ENCODE measurements at places on chromosomes 11 and 22. TPM values are rescaled to one million over a fixed set of nuclear protein-coding genes. Genes with fewer than 3 reads are reported as not detected.
A peak's percentile ranks its signal among the peaks of the same experiment; 100 is the strongest.

- no peak for DNase-seq
- no peak overlapping the region for H3K4me3 ChIP-seq
- H3K4me1 ChIP-seq: no peaks in the 10 kb centered on the region
- no peak overlapping the region for H3K27ac ChIP-seq
Observed at GRCh38 chr22:43448048-43448447, 36.2 kb downstream of the MPPED1 start.

The SCGB1D2 gene
- not detected for total RNA-seq

DNA sequence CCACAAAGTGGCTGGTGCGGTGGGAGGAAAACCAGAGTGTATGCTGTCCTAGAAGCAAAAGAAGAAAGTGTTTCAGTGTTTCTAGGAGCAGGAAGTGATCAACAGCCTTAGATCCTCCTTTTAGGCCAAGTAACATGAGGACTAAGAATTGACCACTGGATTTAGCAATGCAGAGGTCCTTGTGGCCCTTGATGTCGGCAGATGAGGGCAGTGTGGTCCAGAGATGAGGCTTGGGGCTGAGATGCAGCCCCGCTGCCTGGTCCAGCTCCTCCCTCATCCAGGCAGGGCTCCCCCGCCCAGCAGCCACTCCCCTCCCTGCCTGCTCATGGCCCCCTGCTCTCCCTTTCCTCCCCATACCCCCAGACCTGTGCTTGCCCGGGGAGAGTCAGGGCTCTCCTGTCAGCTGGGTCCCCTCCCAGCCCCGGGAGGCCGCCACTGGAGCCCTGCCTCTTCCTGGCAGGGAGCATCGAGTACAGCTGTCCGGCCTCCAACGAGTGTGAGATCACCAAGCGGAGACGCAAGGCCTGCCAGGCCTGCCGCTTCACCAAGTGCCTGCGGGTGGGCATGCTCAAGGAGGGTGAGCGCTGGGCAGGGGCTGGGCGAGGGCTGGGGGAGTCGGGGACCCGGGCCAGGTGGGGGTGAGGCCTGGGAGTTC lies 3.7 kb downstream of the TRMT112 start:
- peaks cover 2% of the 10 kb centered on the region for H3K36me3 ChIP-seq
- H3K27me3 ChIP-seq: no peaks in the 10 kb centered on the region
- no peak overlapping the region for H3K4me3 ChIP-seq
- no peaks in the 10 kb centered on the region for H3K4me1 ChIP-seq

GRCh38 chr11:109845437-109845836 lies 247.8 kb upstream of the ZC3H12C start:
- H3K4me1 ChIP-seq: no peaks in the 10 kb centered on the region
- no peak for DNase-seq
- no peaks in the 10 kb centered on the region for H3K27me3 ChIP-seq
- H3K36me3 ChIP-seq: no peaks in the 10 kb centered on the region
- no peak overlapping the region for H3K27ac ChIP-seq

GRCh38 chr22:44520465-44521094 lies 22.5 kb upstream of the RTL6 start:
- no peak for DNase-seq
- H3K36me3 ChIP-seq: no peaks in the 10 kb centered on the region
- no peak overlapping the region for H3K4me3 ChIP-seq

- H3K4me1 ChIP-seq: no peaks in the 10 kb centered on the region
- no peak for DNase-seq
- H3K27ac ChIP-seq: no peak overlapping the region
- H3K27me3 ChIP-seq: no peaks in the 10 kb centered on the region
Observed at GRCh38 chr22:47356511-47357011, 594.1 kb downstream of the TBC1D22A start.

DNA sequence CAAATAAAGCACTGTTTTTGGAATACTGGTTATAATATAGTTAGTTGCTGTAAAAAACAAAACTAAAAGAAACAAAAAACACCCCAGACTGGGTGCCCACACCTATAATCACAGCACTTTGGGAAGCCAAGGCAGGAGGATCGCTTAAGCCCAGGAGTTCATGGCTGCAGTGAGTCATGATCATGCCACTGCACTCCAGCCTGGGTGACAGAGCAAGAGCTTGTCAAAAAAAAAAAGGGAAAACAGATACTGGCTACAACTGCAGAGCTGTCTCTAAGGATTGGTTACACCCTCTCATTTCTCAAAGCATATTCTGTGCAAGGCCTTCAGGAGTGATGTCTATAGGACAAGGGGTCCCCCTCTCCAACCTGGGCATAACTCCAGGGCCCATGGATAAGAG lies 14.6 kb upstream of the STK33 start:
- H3K36me3 ChIP-seq: no peaks in the 10 kb centered on the region
- no peaks in the 10 kb centered on the region for H3K4me1 ChIP-seq
- no peak overlapping the region for H3K27ac ChIP-seq
- peaks cover 3% of the 10 kb centered on the region for H3K27me3 ChIP-seq

The SLC17A6 gene
- total RNA-seq: not detected

DNA sequence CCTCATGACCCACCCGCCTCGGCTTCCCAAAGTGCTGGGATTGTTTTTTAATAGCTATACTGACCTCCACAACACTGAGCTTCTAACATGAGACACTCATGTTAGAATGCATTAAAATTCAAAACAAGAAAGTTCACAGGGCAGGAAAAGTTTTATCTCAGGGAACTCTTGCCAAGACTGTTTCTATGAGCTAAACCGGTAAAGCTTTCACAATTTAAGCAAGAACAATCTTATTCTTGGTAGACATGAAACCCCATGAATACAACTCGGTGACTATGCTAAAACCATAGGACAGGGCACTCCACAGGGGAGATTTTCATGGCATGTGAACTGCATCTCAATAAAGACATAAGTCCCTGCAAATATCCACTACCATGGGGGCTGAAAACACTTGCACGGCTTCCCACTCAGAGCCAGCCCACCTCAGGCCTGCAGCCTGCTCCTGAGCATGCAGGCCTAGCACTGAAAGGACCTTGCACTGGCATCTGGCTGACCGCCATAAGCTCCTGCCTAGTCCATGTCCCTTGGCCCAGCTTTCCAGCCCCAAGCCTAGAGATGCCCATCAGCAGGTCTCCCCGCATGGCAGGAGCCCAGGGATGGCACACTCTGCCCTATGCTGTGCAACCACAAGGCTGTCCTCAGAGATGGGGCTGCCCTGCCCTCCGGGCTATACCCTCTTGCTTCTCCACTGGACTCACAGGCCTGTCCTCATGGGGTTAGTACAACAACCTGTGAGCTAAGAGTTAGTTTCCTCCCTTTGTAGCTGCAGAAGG lies 58.4 kb downstream of the DGCR2 start:
- peaks cover 16% of the 10 kb centered on the region for H3K36me3 ChIP-seq
- no peak overlapping the region for H3K27ac ChIP-seq
- H3K27me3 ChIP-seq: no peaks in the 10 kb centered on the region

- no peak overlapping the region for H3K4me3 ChIP-seq
- H3K4me1 ChIP-seq: peaks cover 15% of the 10 kb centered on the region
- no peaks in the 10 kb centered on the region for H3K36me3 ChIP-seq
- peak; percentile 84 for DNase-seq
- no peaks in the 10 kb centered on the region for H3K27me3 ChIP-seq
Observed at GRCh38 chr11:120547811-120548681, 36.5 kb downstream of the GRIK4 start.

DNA sequence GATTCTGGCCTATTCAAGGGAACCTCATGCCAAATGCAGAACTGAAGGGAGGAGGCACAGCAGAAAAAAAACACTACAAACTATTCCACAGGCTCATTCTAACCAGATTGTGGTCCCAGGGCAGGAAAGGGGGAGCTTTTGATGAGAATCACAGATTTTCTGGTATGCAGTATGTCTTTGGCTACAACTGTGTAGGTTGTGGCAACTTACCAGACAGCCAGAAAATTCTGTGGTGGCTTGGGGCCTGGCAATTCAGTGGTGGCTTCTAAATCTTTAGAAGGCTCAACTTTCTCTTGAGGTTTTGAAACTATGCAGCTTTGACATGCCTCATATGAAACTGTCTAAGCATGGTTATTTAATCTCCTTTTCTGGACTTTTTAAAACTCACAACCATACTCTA lies 850.8 kb upstream of the CCDC90B start:
- no peaks in the 10 kb centered on the region for H3K27me3 ChIP-seq
- no peak overlapping the region for H3K27ac ChIP-seq
- H3K4me1 ChIP-seq: peaks cover 12% of the 10 kb centered on the region
- DNase-seq: no peak
- H3K4me3 ChIP-seq: no peak overlapping the region

The OR8G5 gene
- total RNA-seq: not detected

GRCh38 chr11:62266558-62266957 lies 3.4 kb upstream of the SCGB2A2 start:
- H3K4me3 ChIP-seq: no peak overlapping the region
- no peak for DNase-seq
- H3K4me1 ChIP-seq: no peaks in the 10 kb centered on the region
- H3K27me3 ChIP-seq: no peaks in the 10 kb centered on the region
- no peaks in the 10 kb centered on the region for H3K36me3 ChIP-seq
- no peak overlapping the region for H3K27ac ChIP-seq

DNA sequence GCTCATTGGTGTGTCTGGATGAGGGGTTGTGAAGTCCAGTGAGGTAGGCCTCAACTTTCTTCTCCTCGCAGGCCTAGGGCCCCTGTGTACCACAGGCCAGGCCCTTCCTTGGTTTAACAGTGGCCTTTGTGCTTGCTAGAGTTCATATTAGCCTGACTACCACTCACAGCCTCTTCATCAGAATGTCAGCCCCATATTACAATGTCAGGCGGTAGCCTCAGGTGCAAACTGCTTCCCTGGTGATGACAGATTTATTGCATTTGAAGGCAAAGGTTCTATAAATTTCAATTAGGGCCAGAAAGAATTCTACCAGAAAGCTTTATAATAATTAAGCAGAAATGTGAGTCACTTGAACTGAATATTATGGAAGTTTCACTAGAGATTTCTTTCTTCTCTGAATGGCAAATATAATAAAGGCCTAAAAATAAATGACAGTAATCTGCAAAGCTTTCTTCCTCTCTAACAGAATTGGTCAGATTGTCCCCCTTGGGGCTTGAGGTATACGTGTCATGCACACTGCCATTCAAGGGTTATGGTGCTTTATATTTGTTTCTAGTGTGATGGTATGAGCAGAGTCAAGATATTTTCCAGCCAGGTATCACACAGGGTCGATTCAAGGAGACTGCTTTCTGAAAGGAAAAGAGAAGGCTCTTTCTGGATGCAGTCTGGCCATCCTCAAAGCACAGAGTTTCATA lies 210.3 kb downstream of the CWF19L2 start:
- DNase-seq: no peak
- no peak overlapping the region for H3K27ac ChIP-seq
- H3K4me1 ChIP-seq: no peaks in the 10 kb centered on the region
- H3K27me3 ChIP-seq: no peaks in the 10 kb centered on the region
- no peaks in the 10 kb centered on the region for H3K36me3 ChIP-seq

The ZNRF3 gene
- 9.1 TPM for total RNA-seq

The TMEM134 gene
- total RNA-seq: 7.6 TPM

The ZNF202 gene
- 12.7 TPM for total RNA-seq

GRCh38 chr11:121029813-121030445 lies 6.0 kb downstream of the TBCEL start:
- no peak for DNase-seq
- no peak overlapping the region for H3K4me3 ChIP-seq
- no peak overlapping the region for H3K27ac ChIP-seq
- H3K4me1 ChIP-seq: no peaks in the 10 kb centered on the region

The OR51I1 gene
- total RNA-seq: not detected

The SERPIND1 gene
- not detected for total RNA-seq

GRCh38 chr11:12224537-12224893 lies 114.1 kb downstream of the MICAL2 start:
- DNase-seq: peak; percentile 88
- H3K4me1 ChIP-seq: peaks cover 43% of the 10 kb centered on the region
- no peak overlapping the region for H3K4me3 ChIP-seq
- H3K27ac ChIP-seq: peak overlapping the region; percentile 23
- no peaks in the 10 kb centered on the region for H3K27me3 ChIP-seq

The KRTAP5-2 gene
- total RNA-seq: not detected

The PKDREJ gene
- not detected for total RNA-seq

DNA sequence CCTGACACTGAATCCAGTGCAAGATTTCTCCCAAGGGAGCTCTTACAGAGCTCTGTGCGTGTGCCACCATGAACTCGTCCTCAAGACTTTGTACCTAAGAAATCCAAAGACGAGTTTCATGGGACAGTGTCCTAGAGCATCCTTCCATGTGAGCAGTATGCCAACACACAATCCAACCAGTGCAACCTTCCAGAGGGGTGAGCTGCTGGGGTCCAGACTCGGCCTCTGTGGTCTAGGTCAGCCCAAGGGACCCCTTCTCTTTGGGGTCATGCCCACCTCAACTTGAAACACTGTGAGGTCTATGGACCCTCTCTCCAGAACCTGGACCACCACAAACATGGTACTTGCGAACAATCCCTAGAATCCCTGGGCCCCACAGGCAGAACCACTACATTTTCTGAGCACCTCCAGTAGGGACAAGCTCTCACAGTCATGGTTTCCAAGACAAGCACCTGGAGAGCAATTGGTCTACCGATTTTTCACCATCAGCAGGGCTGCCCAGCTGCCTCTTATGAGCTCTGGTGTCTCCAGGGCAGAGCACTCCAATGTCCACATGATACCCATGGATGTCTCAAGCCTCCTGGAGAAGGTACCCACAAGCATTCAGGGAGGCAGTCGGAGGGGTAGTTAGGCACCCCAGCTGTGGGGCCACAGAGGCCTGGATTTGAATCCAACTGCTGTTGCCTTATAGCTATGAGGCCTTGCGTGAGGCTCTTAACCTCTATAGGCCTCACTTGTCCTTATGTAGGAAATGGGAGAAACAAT lies 7.7 kb downstream of the CHST1 start:
- no peak for DNase-seq
- no peaks in the 10 kb centered on the region for H3K36me3 ChIP-seq
- H3K27me3 ChIP-seq: peaks cover 39% of the 10 kb centered on the region

DNA sequence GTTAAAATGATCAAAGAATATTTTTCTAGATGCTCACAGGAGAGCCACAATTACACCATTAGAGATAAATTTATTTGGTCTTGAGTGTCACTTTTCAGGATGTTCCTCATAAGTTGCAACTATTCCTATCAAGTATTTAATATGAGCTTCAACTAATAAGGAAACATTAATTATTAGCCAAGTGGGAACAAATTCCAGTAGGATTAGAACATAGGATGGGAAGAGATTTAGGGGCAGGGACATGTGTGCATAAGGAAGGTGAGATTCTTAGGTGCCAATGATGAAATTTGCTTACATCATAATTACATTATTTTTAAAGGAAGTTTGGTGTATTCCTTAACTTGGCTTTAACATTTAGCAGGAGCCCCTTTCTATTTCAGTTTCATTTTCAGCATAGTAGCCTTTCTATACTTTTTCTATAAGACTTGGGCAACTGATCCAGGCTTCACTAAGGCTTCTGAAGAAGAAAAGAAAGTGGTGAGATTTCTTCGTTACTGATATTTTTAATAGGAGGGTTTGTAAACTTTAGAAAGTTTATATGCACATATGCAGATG lies 38.8 kb downstream of the CSRP3 start:
- H3K27me3 ChIP-seq: no peaks in the 10 kb centered on the region
- H3K4me1 ChIP-seq: peaks cover 35% of the 10 kb centered on the region
- no peak overlapping the region for H3K27ac ChIP-seq
- no peak for DNase-seq

- H3K4me3 ChIP-seq: no peak overlapping the region
- DNase-seq: peak; percentile 72
- no peak overlapping the region for H3K27ac ChIP-seq
- peaks cover 11% of the 10 kb centered on the region for H3K4me1 ChIP-seq
- H3K27me3 ChIP-seq: no peaks in the 10 kb centered on the region
- no peaks in the 10 kb centered on the region for H3K36me3 ChIP-seq
Observed at GRCh38 chr22:50576070-50576469, 2.2 kb downstream of the CPT1B start.

- no peaks in the 10 kb centered on the region for H3K36me3 ChIP-seq
- H3K4me3 ChIP-seq: no peak overlapping the region
- peaks cover 3% of the 10 kb centered on the region for H3K27me3 ChIP-seq
Observed at GRCh38 chr22:22745225-22746060, 101.0 kb downstream of the GGTLC2 start.

The APOL1 gene
- 0.12 TPM for total RNA-seq

The DLG2 gene
- total RNA-seq: 12.1 TPM

Measured in SJCRH30 (cell line).